ENCODE measurements at places on chromosomes 2 and 18.
A peak's percentile ranks its signal among the peaks of the same experiment; 100 is the strongest.

DNA sequence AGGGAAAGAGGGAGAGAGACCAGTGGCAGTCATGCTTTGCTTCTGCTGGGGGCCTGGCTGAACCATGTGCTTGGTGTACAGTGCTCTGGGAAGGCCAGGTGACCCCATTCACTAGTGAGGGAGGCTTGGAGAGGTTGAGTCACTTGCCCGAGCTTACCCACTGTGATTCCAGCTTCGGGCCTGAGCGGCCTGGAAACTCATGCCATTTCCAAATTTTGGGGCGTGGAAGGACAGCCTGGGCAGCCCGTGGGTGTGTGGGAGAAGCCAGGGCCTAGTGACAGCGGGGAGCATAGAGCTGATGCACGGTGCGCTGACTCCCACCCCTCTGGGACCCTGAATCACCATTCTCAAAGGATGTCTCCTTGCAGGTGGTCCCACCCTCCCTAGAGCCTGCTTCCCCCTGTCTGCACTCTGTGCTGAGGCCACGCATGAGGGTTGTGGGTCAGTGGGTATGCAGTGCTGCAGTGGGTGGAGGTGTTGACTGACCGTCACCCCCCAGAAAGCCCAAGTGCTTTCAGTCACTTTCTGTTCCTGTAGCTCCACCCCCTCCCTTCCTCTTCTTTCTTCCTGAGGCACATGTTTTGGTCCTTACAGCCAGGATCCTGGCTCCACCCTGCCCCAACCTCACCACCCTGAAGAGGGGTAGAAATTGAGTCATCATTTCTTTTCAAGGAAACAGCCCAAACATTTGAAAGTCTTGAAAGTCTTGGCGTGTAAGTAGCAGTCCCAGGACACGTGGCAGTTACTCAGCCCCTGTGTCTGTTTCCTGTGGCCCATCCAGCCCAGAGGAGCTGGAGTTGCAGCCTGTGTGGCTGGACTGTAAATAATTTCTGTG, 69.3 kb upstream of the MCFD2 start:
- H3K27me3 ChIP-seq = no peaks in the 10 kb centered on the region
- peaks cover 11% of the 10 kb centered on the region for H3K36me3 ChIP-seq
- H3K4me3 ChIP-seq = no peak overlapping the region
- H3K4me1 ChIP-seq = peaks cover 77% of the 10 kb centered on the region

GRCh38 chr18:62587689-62588088, 64.9 kb downstream of the ZCCHC2 start:
- no peak overlapping the region for H3K27ac ChIP-seq
- peaks cover 17% of the 10 kb centered on the region for H3K4me1 ChIP-seq
- no peaks in the 10 kb centered on the region for H3K36me3 ChIP-seq
- no peak overlapping the region for H3K4me3 ChIP-seq
- no peaks in the 10 kb centered on the region for H3K27me3 ChIP-seq
- DNase-seq = no peak

- no peaks in the 10 kb centered on the region for H3K4me1 ChIP-seq
- H3K36me3 ChIP-seq = no peaks in the 10 kb centered on the region
- H3K4me3 ChIP-seq = no peak overlapping the region
- peaks cover 5% of the 10 kb centered on the region for H3K27me3 ChIP-seq
These were observed 249.0 kb upstream of the OSR1 start for GRCh38 chr2:19607400-19607799.

- no peaks in the 10 kb centered on the region for H3K4me1 ChIP-seq
- H3K27ac ChIP-seq = no peak overlapping the region
- DNase-seq = no peak
- H3K27me3 ChIP-seq = no peaks in the 10 kb centered on the region
- H3K4me3 ChIP-seq = no peak overlapping the region
These were observed 684.6 kb downstream of the TRIB2 start for GRCh38 chr2:13401312-13401711.

DNA sequence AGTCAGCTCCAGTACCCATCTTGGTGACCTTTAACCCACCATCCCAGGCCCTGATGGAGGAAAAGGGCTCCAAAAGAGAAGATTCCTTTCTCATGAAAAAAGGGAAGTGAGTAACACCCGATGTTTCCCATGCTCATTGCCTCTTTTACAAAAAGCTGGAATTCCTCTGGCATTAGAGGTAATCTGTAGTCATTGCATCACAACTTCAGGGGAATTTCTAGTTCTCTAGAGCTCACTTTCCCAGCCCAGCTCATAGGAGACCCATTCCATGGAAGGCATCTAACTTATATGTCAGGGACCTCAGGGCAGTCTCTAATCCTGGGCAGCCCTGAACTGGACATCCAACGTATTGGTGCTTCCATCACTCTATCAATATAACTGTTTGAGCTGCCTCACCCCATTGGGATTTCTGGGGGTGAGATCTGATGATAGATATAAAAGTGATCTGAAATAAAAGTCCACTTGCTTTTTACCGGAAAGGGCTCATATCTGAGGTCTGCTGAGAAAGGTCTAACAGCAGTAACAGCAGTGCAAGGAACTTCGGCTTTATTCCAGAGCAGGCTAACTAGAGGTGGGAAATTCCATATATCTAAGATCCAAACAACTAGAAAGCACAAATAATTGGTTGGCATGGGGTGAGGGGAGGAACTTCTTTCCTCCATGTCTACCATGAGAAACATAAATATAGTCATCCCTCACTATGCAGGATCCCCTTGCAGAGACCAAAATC, 106.1 kb downstream of the ETAA1 start:
- no peaks in the 10 kb centered on the region for H3K27me3 ChIP-seq
- H3K4me1 ChIP-seq = peaks cover 8% of the 10 kb centered on the region
- no peak overlapping the region for H3K4me3 ChIP-seq
- no peak overlapping the region for H3K27ac ChIP-seq
- DNase-seq = no peak
- H3K36me3 ChIP-seq = no peaks in the 10 kb centered on the region

- DNase-seq = no peak
- H3K4me1 ChIP-seq = peaks cover 54% of the 10 kb centered on the region
- no peaks in the 10 kb centered on the region for H3K27me3 ChIP-seq
- no peak overlapping the region for H3K4me3 ChIP-seq
These were observed 33.3 kb downstream of the ANXA4 start for GRCh38 chr2:69774984-69775982.

- H3K4me1 ChIP-seq = no peaks in the 10 kb centered on the region
- no peak for DNase-seq
- H3K4me3 ChIP-seq = no peak overlapping the region
- H3K27me3 ChIP-seq = no peaks in the 10 kb centered on the region
These were observed 8.0 kb upstream of the REL start for GRCh38 chr2:60873381-60873780.

DNA sequence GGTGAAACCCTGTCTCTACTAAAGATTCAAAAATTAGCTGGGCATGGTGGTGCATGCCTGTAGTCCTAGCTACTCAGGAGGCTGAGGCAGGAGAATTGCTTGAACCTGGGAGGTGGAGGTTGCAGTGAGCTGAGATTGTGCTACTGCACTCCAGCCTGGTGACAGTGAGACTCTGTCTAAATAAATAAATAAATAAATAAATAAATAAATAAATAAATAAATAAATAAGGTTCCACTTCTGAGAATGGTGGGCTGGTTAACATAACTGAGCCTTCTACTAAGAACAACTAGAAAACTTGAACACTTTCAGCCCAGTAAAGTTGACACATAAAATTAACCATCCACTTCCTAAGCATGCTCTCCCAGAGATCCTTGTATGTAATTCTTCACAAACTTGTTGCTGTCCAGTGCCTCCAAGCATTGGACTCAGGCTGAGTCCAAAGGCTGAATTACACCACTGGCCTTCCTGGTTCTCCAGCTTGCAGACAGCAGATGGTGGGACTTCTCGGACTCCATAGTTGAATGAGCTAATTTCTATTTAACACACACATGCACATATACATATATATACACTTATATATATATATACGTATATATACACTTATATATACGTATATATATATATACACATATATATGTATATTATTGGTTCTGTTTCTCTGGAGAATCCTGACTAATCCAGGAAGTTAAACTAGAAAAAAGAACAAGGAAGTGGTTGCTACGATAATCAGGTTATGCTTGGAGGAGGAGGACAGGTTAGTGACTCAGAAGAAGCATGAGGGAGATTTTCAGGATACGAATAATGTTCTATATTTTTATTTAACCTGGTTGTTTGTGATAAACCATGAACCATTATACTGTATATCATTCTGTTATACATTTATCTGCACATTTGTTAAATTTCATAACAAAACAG, 348.8 kb downstream of the METTL4 start:
- H3K4me1 ChIP-seq = no peaks in the 10 kb centered on the region
- H3K36me3 ChIP-seq = no peaks in the 10 kb centered on the region

GRCh38 chr18:23627321-23627720, 35.4 kb downstream of the ANKRD29 start:
- DNase-seq = no peak
- H3K4me1 ChIP-seq = peaks cover 17% of the 10 kb centered on the region
- H3K36me3 ChIP-seq = no peaks in the 10 kb centered on the region
- no peak overlapping the region for H3K4me3 ChIP-seq
- no peak overlapping the region for H3K27ac ChIP-seq

DNA sequence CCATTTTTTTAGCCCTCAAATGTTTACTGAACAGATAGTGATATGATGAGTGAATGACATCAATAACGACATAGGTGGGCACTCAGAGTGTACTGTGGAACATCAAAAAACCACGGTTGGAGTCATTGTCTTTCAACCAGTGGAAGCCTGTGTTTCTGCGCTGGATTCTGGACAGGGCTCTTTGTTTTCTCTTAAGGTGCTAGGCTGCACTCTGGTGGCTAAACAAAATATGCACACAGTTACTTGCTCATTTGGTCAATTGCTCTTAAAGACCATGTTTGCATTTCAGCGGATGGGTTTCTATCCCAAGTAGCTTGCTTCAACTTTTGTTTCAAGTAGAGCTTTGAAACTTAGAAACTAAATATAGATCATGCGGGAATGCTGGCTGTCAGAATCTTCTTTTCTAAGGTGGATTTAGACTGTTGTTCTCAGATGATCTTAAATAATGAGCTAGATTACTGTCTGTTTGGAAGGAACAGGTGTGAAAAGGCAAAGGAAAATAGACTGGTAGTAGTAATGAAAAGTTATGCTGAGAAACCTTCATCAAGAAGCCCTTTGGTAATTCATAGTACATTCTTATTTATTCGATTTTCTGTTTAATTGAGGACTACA, 48.5 kb upstream of the LYPD6B start:
- H3K27me3 ChIP-seq = no peaks in the 10 kb centered on the region
- no peak overlapping the region for H3K27ac ChIP-seq
- no peaks in the 10 kb centered on the region for H3K4me1 ChIP-seq
- no peak overlapping the region for H3K4me3 ChIP-seq

DNA sequence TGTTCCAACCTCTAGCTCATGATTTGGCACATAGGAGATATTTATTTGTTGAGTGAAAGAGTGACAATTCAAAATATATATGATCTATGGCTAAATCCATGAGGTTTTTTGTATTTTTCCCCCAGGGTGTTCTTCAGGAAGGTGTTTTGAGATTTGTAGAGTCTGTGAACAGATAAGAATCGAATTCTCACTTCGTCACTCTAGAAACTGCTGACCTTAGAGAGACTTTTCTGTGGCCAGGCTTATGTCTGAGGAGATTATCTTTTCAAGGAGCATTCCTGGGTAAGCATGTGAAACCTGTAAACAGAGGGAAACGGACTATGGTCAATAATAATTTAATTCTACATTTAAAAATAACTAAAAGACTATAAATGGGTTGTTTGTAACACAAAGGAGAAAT, 849 bp upstream of the ITGB6 start:
- H3K36me3 ChIP-seq = no peaks in the 10 kb centered on the region
- no peaks in the 10 kb centered on the region for H3K27me3 ChIP-seq
- H3K27ac ChIP-seq = no peak overlapping the region

DNA sequence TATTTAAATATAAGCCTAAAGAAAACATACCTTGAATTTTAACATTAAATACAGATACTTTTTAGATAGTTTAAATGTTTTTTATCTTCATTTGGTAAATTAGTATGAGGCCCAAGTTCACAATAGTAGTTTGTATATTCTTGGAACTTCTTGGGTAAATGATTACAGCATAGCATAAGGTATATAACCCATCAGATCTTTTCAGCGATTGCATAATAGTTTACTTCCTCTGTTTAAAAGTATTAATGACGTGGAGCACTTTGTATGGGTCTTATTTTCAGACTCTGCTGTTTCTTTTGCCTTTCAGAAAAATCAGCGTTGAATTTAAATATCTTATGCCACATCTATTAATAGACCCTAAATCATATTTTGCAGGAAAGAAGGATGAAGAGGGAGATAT, 60.2 kb downstream of the CHRNA1 start:
- H3K36me3 ChIP-seq = no peaks in the 10 kb centered on the region
- DNase-seq = no peak
- peaks cover 22% of the 10 kb centered on the region for H3K27me3 ChIP-seq
- H3K27ac ChIP-seq = no peak overlapping the region

DNA sequence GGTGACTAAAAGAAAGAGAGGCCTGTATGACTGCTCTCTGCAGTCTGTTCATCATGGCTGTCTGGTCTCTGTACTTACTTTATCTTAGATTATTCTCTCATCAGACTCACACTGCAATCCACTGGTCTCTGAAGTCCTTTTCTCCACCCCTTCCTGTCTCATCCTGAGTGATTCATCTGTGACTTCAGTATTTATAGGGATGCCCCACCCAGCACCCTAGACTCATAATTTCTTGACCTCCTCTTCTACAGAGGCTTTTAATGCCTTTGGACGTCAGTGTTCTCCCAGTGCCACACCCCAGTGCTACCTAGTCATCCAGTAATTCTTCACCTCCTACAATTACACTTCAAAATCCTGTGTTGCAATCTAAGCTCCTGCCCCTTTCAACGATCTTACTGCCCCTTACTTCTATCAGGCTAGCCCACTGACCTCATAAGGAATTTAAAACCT, 14.9 kb upstream of the ITPRID2 start:
- H3K36me3 ChIP-seq = no peaks in the 10 kb centered on the region
- H3K4me3 ChIP-seq = no peak overlapping the region
- no peaks in the 10 kb centered on the region for H3K27me3 ChIP-seq
- H3K27ac ChIP-seq = peak overlapping the region; percentile 37

DNA sequence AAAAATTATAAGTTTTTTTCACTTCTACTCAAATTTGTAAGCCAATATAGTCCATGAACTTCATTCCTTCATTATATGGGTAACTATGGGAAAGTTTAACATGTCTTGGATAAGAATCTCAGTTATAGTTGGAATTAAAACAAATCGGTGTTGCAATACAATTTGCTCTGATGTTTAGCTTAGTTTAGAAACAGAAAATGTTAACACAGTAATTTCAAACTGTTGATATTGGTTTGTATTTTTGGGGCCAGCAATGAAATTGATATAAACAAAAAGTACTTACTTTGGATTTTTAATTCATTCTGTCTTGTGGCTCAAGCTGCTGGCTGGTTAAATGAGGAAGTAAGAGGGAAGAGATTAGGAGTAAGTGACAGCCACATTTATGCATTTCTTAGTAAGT, 368.5 kb upstream of the NT5C1B start:
- no peak overlapping the region for H3K4me3 ChIP-seq
- no peaks in the 10 kb centered on the region for H3K4me1 ChIP-seq
- H3K27me3 ChIP-seq = no peaks in the 10 kb centered on the region
- H3K27ac ChIP-seq = no peak overlapping the region
- no peak for DNase-seq
- H3K36me3 ChIP-seq = no peaks in the 10 kb centered on the region

DNA sequence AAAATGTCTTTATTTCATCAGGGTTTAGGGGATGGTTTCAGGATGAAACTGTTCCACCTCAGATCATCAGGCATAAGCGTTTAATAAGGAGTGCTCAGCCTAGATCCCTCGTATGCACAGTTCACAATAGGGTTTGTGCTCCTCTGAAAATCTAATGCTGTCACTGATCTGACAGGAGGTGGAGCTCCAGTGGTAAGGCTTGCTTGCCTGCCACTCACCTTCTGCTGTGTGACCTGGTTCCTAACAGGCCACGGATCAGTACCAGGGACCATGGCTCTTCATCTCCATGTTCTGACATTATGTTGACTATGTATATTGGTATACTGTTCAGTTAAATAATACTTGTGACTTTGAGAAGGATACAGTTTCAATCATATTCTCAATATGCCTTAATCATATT, 41.6 kb downstream of the PPIG start:
- H3K36me3 ChIP-seq = peaks cover 47% of the 10 kb centered on the region
- DNase-seq = no peak
- no peak overlapping the region for H3K27ac ChIP-seq
- H3K27me3 ChIP-seq = no peaks in the 10 kb centered on the region
